Neural progenitor cell (in vitro differentiated cells): ENCODE measurements at places on chromosomes 4 and X.

DNA sequence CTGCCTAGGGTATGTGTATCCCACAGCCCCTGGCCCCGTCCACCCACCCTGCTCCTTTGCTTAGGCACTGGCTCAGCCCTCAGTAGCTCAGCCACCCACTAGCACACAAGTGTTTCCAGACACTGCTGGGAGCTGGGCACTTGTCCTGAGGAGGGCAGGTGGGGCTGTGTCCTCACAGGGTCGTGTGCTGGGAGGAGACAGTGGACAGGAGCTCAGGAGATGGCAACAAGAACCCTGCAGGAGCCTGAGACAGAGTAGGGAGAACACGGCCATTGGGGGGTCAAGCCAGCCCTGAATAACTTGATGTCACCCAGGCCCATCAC lies 5.5 kb upstream of the CPLX1 start:
- DNase-seq: no peak

- no peak for DNase-seq
Measured at GRCh38 chr4:38872620-38873019, 5.0 kb downstream of the FAM114A1 start.

- no peak for DNase-seq
Measured at GRCh38 chrX:16061296-16061695, 62.1 kb upstream of the GRPR start.

GRCh38 chr4:153349206-153349805 lies 4.8 kb downstream of the MND1 start:
- DNase-seq: no peak

DNA sequence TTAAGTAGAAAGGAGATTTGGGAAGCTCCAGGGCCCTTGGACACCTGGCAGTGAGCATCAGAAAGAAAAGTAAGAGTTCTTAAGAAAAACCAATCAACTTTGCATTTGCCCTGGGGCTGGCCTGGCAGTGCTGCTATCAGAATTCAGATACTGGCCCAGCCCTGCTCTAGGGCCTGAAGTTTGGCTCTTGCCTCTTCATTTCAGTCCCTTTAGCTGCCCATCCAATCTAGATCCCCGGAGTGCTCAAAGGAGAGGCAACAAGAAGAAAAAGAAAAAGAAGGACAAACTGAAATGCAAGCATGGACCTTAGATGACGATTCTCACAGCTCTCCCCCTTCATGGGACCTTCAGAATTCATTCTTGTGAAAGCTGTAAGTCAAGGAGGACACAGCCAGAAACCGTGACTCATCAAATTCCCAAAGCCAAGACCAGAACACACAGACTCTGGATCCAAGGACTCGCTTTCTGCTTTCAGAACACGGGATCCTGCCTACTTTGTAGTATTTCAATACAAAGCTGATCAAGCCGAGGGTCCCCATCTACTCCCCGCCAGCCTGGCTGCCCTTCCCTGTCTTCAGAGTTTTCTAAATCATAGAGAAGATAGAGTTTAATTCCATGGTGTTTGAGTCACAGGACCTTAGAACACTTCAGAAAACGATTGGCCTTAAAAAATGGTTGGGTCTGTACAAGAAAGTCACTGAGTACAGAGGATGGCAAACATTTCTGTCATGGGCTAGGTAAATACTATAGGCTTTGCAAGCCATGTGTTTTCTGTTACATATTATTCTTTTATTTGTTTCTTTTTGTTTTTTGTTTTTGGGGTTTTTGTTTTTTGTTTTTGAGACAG lies 103.7 kb downstream of the RBM47 start:
- no peak for DNase-seq

GRCh38 chr4:98262431-98262830 lies 1.2 kb downstream of the RAP1GDS1 start:
- no peak for DNase-seq

- DNase-seq: no peak
Measured at GRCh38 chr4:40121515-40121914, 64.9 kb downstream of the N4BP2 start.

DNA sequence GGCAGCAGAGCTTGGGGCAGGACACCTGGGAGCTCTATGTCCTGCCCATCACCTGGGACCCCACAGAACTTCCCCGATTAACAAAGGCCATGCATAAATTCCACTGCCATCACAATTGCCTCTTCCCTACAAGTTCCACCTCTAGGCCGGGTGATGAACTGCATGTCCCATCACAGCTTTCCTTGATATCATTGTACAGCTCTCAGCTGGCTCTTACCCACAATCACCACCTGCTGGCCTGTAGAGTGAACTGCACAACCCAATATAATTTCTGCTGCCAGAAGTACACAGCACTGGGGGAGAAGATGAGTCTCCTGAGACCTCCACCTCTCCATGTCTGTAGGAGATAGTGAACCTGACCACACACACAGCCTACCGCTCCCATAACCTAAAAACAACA lies 285.0 kb upstream of the AADAT start:
- DNase-seq: peak; percentile 50

DNA sequence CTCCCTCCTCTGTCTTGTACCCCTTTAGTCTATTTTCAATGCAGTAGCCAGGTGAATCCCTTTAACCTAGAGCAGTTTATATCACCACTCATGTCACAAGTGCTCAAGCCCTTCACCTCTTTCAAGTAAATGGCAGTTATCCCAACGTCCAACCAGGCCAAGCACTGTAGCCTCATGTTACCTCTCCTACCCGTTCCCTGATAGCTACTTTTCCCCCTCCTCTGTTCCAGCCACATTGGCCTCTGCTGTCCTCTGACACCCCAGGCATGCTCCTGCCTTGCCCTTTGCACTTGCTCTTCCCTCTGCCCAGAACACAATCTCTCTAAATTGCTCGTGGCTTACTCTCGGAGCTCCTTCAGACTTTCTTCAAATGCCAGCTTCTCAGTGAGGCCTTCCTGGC lies 15.2 kb downstream of the GUCY1B1 start:
- DNase-seq: no peak

GRCh38 chr4:116055857-116056827 lies 942.7 kb upstream of the NDST4 start:
- DNase-seq: peak; percentile 6

DNA sequence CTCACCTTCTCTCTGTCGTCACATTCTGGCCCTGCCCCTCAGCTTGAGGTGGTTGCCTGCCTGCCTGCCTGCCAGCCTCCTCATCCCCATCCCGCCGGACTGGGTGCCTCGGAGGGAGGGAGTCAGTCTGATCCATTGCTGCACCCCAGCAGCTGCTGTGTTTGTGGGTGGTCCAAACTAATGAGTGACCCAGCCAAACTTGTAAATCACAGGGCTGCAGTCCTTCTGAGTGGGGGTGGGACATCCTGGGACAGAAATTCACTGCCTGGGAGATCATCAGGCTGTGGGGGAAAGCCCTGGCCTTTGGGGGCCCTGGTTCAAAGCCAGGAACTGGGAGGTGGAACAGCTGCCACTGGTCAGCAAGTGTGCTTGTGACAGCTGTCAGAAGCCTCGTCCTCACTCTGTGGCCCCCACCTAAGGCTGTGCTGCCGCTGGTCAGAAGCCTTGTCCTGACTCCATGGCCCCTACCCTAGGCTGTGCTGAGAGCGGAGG lies 5.6 kb downstream of the GPR78 start:
- no peak for DNase-seq

DNA sequence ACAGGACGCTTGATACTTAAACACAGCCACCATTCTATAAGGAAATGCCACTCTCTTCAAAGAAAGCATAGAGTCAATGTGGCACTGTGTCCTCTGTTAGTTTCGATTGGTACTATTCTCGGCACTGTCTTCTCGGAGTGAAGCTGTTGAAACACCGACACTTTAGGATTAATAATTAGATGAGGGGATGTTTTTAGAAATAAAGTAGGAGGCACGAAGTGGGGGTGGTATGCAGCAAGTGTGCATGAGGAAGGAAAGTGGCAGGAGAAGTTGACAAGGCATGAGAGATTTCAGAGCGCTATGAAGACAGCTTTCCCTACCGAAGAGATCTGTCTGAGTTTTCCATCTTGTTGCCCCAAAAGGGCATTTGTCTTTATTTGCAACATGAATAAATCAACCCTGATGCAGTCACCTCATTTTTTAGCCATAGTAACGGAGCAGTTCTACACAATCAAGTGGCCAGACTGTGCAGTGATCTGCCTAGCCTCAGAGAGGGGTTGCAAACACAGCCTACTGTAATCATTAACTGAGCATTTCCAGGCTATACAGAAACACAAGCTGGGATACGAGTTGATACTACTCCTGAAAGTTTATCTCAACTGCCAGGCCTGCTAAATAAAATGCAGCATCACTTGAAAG lies 8.3 kb downstream of the GPRIN3 start:
- DNase-seq: no peak

- peak; percentile 74 for DNase-seq
Measured at GRCh38 chrX:115650916-115651315, 89.9 kb downstream of the PLS3 start.

DNA sequence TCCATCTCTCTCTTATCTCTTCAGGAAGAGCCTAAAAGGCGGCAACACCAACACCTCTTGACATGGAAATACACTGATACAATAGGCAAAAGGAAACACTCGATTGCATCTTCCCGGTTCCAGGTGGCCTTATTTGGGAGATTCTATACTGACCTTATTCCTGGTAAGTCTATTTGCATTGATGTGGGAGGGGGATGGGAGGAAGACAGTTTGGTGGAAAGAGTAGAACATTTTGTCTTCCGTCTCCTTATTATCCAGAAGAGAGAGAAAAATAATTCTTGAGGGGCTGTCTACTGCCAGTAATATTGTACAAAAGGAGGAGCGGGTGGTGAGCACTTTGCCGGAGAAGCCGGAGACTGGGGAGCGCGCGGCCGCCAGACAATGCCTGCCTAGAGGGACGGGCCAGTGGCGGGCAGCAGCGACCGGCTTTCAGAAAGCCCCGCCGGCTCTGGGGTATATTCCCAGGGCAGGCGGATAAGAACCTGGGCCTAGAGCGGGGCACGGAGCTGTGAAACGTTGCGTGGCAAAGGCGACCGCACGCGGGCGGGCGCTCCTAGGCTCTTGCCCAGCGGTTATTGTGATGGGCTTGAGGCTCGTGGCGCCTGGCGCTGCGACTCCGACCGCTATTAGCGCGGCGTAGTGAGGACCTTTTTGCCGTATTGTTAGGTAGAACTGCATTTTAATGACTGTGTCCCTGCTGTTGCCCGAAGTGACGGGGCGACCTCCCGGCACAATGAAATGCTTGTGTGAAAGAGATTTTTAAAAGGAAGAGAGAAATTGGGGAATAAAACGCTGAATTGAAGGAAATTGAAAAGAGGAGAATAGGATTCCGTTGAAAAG lies 518 bp downstream of the PRDM8 start:
- peak; percentile 81 for DNase-seq

GRCh38 chr4:23680671-23681518 lies 209.0 kb downstream of the PPARGC1A start:
- DNase-seq: no peak

- no peak for DNase-seq
Measured at GRCh38 chr4:151743128-151743854, 17.5 kb downstream of the GATB start.

- DNase-seq: no peak
Measured at GRCh38 chrX:110036162-110037033, 33.5 kb downstream of the TMEM164 start.

DNA sequence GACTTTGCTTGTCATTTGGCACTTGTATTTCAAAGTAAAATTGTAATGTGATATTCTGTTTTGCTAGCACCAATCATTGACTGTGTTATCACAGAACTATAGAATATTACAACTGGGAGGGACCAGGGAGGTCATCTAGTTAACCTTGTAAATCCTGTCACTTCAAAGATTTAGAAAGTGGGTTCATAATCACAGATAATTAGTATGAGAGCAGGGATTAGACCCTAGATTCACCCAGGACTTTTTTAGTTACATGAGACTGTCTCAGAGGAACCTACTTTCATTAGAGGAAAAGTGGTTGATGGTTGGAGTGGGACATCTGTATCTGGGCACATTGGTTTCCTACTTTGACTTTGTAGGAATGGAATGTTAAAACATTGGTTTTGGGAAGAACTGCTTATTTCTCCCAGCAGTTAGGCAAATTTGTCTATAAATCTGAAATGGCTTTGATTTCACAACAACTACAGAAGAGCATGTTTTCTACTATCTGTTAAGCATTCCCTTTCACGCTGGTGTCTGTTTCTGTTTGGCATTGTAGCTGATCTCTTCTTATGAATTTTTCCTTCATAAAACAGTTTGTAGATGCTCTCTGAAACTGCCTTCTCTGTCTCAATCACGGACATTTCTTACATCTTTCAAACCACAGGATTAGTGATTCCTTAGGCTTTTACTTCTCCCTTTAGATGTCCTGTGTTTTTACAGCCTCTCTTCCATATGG lies 144.1 kb downstream of the DIPK2B start:
- DNase-seq: no peak

DNA sequence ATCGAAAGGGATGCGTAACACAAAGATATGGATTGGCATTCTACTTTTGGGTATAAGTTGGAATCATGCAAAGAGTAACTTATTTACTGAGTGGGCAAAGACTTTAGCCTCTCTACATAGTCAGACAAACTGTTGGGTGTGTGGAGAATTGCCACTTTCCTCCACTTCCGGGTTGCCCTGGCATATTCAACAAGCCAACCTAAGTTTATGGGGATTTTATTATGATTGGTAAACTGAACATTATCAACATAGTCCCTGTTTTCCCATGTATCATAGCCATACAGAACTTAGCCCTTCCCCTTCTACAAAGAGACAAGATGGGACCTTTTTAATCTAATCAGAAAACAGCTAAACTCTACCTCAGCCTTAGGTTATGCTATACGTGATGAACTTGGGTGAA lies 121.6 kb downstream of the AGTR2 start:
- no peak for DNase-seq

DNA sequence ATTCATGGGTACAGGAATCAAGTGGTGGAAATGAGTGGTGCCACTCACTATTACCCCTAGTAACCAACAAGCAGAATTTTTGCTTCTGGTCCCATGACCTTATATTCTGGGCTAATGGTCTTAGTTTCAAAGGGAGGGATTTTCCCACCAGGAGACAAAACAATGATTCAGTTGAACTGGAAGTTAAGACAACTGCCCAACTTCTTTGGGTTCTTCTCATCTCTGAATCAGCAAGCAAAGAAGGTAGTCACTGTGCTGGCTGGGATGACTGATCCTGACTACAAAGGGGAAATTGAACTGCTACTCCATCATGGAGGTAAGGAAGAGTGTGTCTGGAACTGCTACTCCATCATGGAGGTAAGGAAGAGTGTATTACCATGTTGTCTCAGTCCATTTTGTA lies 87.2 kb downstream of the IL13RA2 start:
- DNase-seq: no peak

DNA sequence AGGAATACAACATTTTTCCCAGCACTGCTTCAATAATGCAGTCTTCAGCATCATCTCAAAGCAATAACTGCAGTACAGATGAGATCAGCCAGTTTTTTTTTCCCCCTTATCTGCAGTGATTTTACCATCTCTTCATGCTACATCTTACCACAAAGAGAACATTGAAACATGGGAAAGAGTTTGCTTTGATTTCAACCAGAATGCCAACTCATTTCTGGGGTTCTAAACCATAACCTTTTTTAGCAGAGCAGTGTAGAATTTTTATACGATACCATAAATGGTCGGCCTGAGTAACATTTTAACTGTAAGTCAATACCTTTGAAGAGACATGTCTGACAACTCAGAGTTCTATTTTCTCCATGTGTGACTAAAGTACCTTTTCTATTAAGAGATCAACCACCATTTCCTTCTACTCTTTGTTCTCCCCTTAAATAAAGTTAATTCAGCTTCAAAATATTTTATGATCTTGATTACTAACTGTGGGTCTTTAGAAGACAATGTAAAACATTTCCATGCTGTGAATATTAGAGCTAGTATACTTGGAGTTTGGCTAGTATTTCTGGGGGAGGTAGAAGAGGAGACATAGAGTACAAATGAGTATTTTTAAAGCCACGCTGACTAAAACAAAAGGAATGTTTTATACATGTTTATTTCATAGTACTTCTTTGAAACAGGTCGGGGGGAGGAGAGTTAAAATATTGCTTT lies 69.1 kb downstream of the TET2 start:
- DNase-seq: no peak
